OCI-LY7 (cell line): ENCODE measurements at places on chromosomes 7 and 10. TPM values are rescaled to one million over a fixed set of nuclear protein-coding genes. Genes with fewer than 3 reads are reported as not detected.

Gene FGFR2
- not detected in 2 replicates for total RNA-seq

Gene TNS3
- total RNA-seq = 36.5 and 42.1 TPM in 2 replicates

Gene AGR2
- not detected in 2 replicates for total RNA-seq

Gene HOXA3
- total RNA-seq = 2.6 and 2.7 TPM in 2 replicates

Gene IDI2
- not detected in 2 replicates for total RNA-seq

Gene CARD11
- total RNA-seq = 62.8 and 63.5 TPM in 2 replicates

- DNase-seq = no peak
Observed at GRCh38 chr10:34864149-34865067, 49.3 kb upstream of the PARD3 start.
